ENCODE measurements at places on chromosomes 1 and 21.

DNA sequence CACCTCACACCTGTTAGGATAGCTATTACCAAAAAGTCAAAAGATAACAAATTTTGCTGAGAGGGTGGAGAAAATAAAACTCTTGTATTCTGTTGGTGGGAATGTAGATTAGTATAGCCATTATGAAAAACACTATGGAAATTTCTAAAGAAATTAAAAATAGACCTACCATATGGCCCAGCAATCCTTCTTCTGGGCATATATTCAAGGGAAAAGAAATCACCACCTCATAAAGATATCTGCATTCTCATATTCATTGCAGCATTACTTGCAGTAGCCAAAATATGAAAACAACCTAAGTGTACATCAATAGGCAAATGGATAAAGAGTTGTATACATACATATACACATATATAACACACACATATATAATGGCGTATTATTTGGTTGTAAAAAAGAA, 791.6 kb upstream of the RGS18 start:
- DNase-seq = no peak

DNA sequence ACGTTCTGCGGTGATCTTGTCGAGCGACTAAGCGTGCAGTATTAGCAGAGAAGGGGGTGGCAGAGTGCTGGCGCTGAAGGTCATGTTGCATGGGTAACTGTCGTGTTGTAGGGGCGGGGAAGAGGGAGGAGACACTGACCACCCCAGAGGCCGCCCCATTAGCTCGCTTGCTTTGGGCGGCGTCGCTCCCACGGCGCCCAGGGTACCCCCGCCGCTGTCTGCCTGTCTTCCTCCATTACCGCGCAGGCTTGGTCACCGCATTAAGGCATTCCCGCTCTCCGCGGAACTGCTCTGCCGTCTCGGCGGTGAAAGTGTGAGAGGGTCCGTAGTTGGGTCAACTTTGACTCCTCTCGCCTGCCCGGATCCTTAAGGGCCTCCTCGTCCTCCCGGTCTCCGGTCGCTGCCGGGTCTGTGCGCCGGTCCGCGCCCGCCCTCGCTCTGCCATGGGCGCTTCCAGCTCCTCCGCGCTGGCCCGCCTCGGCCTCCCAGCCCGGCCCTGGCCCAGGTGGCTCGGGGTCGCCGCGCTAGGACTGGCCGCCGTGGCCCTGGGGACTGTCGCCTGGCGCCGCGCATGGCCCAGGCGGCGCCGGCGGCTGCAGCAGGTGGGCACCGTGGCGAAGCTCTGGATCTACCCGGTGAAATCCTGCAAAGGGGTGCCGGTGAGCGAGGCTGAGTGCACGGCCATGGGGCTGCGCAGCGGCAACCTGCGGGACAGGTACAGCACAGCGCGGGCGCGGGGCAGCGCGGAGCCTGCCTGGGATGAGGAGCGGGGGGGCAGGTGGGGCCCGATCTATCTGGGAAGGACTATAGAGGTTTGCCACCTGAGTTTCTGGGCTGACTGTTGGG, at the start of gene MTARC2:
Gene MTARC2 (plus strand): TSS at position 234 of the 846 bp plus-strand sequence. CDS start 210 bp downstream, at position 444.
- DNase-seq = peak; percentile 36

DNA sequence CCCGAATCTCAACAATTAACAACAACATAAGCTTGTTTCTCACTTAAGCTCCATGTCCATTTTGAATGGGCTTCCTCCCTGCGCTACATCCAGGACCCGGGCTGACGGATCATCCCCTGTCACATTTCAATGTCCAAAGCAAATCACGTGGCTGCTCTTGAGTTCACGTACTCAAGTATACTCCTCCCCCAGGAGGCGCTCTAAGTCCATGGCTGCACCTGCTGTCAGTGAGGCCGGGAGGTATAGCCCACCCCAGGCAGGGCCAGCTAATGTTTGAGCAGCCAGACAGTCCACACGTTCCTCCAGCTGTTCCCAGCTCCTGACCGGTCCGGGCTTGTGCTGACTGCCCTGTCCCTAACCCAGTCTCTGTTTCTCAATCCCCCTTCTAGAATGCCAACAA, 220.8 kb downstream of the SLC35F3 start:
- peak; percentile 49 for DNase-seq

DNA sequence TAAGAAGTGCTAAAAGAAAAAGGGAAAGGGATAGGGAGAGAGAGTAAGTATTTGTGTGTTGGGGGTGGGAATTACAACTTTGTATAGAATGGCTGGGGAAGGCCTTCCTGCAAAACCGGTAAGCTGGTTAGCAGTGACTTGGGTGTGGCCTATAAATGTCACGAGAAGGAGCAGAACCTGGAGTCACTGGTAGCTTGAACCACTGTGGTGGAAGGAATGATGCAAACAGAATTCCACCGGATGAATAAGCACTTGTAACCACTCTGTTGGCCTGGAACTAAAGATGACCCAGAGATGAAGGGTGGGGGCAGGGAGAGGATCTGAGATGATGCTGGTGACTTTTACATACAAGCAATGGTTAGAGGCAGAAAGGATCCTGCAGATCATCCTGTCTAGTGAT, 8.9 kb downstream of the XKR8 start:
- DNase-seq = no peak

- peak; percentile 82 for DNase-seq
Observed at GRCh38 chr1:117656202-117656641, 50.4 kb downstream of the TENT5C start.

DNA sequence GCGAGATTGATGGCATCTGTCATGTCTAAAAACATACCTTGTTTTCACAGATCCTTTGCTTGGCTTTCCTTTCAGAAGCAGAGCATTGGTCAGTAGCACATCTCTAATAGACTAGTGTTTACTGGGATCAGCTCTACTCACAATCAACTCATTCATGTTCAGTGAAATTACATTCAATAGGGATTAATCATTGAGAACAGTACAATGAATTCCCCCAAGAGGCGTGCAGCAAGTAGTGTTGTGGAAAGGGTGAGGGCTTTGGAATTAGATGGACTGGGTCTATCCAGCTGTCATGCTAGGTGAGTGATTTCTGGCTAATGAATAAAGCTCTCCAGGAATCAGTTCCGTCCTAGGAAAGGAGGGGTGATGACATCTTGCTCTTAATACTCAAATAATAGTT, 155.2 kb upstream of the COA6 start:
- DNase-seq = no peak

- no peak for DNase-seq
Observed at GRCh38 chr1:100580446-100580845, 42.5 kb downstream of the GPR88 start.

- DNase-seq = no peak
Observed at GRCh38 chr21:42465803-42466127, 30.3 kb downstream of the RSPH1 start.

DNA sequence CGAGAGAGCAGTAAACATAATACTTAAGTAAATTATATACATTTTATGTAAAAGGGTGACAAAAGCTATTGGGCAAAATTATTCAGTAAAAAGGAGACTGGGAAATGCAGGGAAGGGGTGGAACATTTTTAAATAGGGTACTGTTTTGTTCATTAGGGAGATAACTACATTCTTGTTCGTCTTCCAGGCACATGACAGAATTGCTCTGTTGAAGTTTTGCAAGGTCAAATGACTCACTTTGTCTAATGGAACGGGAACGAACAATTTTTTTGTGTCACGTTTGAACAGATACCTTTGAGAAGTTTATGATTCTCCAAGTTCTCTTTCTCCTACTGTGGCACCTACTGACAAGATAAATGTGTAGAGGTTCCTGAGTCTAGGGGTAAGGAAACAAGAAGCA, 382.3 kb upstream of the ZRANB2 start:
- DNase-seq = no peak

GRCh38 chr1:201019321-201019977, 4.1 kb downstream of the KIF21B start:
- peak; percentile 90 for DNase-seq

DNA sequence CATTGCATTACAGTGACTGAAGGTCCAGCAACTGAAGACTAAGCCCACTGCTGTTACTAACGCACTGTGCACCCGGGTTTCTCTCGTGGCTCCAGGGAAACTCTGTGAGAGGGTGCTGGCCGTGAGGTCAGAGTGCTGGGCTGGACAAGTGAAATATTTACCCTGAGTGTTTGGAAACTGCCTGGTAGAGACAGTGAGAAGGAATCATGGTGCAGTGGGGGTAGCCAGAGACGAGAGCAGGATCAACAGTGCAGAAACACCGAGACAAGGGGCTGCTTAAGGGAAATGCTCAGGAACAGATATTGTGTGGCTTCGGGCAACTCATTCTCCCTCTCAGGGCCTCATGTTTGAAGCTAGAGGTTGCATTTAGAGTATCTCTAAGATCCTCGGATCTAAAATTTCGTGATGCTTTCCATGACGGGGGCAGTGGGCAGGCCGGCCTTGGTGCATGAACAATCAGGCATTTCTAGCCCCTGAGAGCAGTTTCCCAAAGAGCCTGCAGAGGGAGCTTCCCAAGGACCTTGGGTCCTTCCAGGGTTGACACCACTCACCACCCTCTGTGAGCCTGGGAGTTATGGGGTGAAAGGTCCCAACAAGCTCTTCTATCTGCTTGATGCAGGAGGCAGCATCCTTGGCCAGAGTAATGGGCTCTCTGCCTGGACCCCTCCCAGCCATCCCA, 9.7 kb downstream of the CD2 start:
- peak; percentile 83 for DNase-seq

GRCh38 chr1:25560788-25561187, 17.4 kb downstream of the LDLRAP1 start:
- DNase-seq = no peak

GRCh38 chr1:30372792-30373433, 350.5 kb downstream of the MATN1 start:
- DNase-seq = no peak

GRCh38 chr1:28437924-28438699, 67.7 kb upstream of the RCC1 start:
- DNase-seq = no peak

GRCh38 chr1:228542981-228543380, 55.8 kb downstream of the RNF187 start:
- no peak for DNase-seq

GRCh38 chr1:236724049-236724448, 37.8 kb downstream of the ACTN2 start:
- no peak for DNase-seq

DNA sequence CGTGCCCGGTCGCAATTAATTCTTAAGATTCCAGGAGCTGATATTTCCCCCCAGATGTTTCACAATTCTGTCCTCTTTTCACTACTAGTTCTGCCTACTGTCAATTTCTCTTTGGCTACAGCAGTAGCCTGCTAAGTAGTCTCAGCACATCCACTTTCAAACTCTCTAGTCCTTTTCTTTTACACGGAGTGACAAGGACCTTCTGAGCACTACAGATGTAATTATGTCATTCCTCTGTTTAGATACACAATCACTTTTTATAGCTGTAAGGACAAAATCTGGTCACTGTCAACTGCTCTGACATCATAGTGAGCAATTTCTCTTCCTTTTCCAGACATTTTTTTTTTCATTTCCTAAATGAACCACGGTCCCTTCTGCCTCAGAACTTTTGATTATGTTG, 421.7 kb upstream of the CHRM3 start:
- no peak for DNase-seq

DNA sequence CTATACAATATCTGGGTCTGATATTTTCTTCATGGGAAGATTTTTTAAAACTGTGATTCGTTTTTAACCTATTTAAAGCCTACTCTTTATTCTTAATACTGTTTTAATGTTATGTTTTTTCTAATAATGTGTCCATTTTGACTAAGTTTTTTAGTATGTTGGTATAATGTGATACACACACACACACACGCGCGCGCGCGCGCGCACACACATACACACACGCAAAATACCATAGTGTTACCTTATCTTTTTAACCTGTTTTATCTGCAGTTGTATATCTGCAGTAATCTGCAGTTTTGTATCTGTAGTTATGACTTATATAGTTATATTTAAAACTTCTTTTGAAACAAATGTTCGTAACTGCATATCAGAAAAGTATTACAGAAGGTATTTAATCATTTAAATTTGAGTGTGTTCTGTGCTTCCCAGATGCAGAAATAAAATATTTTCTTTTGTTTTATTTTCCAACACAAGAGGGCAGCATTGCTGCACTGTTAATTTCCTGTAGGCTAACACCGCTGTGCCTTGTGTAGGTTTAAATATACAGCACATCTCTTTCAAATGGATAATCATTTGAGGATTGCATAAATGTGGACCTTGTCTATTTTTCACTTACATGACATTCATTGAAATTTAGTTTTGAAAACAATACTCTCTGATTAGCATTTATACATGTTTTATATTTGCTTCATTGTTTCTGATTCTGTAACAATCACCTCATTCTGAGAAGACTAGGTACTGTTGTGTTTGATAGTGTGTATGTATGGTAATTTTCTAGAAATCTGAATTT, 166.1 kb downstream of the PDE4B start:
- no peak for DNase-seq

GRCh38 chr21:43812957-43813655, 23.7 kb downstream of the RRP1 start:
- no peak for DNase-seq

DNA sequence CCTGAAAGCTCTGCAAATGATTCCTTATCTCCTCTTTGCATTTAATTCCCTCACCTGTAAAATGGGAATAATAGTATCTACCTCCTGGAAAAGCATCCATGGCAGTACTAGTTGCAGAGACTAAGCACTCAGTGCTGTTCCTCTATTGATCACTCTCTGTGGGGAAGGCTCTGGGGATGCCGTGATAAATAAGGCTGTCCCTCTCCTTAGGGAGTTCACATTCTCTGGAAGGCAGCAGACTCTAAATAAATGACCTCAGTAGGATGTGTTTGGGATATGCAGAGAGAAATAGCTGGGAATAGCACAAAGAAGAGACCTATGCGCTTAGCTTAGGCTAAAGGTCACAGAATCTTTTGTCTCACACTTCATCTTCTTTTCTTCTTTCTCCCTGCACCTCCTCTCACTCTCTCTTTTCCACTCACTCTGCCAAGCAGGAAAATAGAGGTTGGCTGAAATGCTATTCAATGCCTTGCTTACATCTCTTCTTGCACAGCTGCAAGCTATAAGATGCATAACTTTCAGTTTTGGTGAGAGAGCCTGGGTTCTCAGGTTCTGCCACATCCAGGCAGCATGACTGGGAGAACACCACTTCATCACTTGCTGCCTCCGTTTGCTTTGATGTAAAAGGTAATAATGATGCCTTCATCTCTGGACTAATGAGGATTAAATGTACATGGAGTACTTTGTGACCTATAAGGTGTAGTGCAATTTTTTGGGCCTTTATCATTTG, 101.5 kb downstream of the LMX1A start:
- DNase-seq = no peak

DNA sequence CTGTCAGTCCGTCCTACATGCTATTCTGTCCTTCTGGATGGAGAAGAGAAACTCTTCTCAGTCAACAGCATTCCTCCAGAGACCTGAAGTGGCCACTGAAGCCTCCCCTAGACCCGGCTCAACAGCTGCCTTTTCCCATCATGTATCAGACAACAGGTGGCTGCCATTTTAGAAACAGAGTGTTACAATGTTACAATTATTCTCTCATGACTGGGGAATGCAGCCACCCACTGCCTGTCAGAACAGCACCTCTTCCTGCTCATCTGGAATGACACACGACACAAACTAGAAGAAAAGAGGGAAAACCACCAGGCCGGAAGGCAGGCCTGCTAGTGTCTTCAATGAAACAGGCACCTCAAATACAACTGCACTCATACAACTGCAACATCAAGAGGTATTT, 105.3 kb downstream of the PGBD5 start:
- DNase-seq = no peak

GRCh38 chr1:2112280-2112701, 62.1 kb downstream of the PRKCZ start:
- no peak for DNase-seq

- DNase-seq = no peak
Observed at GRCh38 chr1:66542811-66543767, 9.1 kb downstream of the SGIP1 start.

Measured in activated T-cell treated with anti-CD3 and anti-CD28 coated beads, Interleukin-2, amount 50 U/mL, for 48 hours (primary cell).